ENCODE measurements at places on chromosomes 2 and 18. TPM values are rescaled to one million over a fixed set of nuclear protein-coding genes. Genes with fewer than 3 reads are reported as not detected.

The PSMA8 gene
- total RNA-seq, result not detected

The CD28 gene
- total RNA-seq, result not detected

The NT5DC4 gene
- total RNA-seq, result not detected

The CNTNAP5 gene
- total RNA-seq, result not detected

The CYP27A1 gene
- 1.2 TPM for total RNA-seq

The CYS1 gene
- not detected for total RNA-seq

The RAB11FIP5 gene
- total RNA-seq, result 13.7 TPM

The AGAP1 gene
- 27.5 TPM for total RNA-seq

The COL4A3 gene
- not detected for total RNA-seq

Data from A673 (cell line).